ENCODE measurements at places on chromosomes 3 and 15.

GRCh38 chr3:64260431-64260830, 35.2 kb upstream of the PRICKLE2 start:
- no peak for DNase-seq

- no peak for DNase-seq
Observed at GRCh38 chr3:68667346-68667745, 265.0 kb downstream of the TAFA4 start.

DNA sequence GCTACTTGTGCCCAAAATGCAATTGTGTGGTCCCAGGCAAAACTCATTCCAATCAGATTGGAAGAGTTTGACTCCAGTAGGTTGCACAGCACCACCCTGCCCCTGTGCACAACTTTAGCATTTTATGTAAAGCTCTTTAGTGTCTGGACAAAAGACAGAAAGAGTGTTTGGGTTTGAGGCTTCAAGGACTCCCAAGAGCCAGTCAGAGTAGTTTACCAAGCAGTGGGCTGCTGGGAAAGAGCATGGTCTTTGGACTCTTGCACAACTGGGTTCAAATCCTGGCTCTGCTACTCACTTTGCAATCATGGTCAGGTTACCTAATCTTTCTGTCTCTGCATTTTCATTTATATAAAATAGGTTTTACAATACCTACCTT, 75.8 kb upstream of the UMPS start:
- DNase-seq = no peak

GRCh38 chr3:131232711-131233267, 148.8 kb upstream of the NUDT16 start:
- DNase-seq = no peak

DNA sequence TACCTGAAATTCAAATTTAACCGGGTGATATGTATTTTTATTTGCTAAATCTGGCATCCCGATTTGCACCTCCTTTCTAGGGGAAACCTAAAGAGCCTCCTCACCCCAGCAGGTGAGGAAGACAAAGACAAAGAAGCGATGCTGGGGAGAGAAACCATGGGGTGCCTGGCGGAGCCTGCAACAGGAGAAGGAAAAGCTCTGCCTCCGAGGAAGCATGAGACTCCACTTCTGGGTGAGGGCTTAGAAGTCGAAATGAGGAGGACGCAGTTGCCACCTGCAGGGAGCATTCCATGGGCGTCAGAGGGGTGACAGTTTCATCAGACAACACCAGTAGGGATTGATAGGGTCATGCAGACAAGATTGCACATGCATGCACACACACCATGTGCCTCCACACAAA, 30.5 kb upstream of the LYZL4 start:
- DNase-seq = no peak

DNA sequence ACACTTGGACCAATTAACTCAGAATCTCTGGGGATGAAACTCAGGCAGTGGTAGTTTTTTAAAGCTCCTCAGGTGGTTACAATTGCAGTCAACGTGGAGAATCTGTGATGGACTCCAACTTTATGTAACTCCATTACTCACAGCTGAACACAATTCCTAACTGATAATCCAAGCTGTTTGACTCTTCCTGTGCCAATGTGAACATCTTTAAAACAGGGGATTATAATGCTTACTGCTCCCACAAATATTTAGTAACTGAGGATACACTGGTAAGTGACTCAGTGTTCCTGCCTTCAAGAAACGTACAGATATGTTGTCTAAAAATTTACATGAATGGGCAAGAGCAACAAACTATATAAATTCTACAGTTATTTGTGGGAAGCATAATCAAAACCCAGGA, 85.6 kb downstream of the OSBPL10 start:
- no peak for DNase-seq

DNA sequence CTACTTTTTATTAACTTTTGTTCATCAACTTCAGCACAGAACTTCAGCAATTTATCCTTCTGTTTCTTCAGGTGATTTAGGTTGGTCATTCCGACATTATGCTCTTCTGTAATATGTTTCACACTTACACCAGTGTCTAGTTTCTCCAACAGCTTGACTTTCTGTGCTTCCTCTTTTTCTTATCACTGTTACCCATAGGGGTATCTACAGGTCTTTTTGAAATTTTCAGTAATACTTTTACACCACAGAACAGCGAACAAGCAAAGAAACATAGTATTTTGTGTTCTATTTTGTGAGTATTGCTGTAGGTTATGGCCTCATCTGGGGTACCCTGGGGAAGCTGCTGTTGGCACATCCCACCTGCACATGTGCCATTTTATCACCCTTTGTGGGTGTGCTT, 260.7 kb downstream of the NSUN3 start:
- no peak for DNase-seq

DNA sequence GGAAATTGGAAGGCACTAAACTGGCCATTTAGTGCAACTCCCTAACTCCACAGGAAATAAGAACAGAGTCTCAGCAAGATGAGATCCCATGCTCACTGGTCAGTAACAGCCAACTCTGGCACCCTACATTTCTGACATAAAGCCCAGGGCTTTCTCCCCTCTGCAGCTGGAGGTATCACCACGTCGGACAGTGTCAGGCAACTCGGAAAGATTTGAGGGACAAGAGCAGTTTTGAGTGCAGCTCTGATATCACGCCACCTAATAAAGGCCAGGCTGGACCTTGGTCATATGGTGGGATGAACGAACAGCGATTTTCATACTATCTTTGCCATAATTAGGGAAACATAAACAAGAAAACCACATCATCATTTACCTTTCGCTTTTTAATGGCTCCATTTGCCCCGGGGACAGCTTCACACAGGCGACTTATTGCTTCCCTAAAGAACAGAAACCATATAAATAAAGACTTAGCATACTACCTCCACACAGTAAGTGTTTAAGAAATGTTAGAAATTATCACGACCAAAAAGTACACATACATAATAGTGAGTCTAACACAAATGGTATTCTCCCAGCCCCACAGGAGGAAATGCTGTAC, 12.5 kb downstream of the EID1 start:
- no peak for DNase-seq

- no peak for DNase-seq
Observed at GRCh38 chr15:44882499-44882968, 74.0 kb upstream of the TERB2 start.

DNA sequence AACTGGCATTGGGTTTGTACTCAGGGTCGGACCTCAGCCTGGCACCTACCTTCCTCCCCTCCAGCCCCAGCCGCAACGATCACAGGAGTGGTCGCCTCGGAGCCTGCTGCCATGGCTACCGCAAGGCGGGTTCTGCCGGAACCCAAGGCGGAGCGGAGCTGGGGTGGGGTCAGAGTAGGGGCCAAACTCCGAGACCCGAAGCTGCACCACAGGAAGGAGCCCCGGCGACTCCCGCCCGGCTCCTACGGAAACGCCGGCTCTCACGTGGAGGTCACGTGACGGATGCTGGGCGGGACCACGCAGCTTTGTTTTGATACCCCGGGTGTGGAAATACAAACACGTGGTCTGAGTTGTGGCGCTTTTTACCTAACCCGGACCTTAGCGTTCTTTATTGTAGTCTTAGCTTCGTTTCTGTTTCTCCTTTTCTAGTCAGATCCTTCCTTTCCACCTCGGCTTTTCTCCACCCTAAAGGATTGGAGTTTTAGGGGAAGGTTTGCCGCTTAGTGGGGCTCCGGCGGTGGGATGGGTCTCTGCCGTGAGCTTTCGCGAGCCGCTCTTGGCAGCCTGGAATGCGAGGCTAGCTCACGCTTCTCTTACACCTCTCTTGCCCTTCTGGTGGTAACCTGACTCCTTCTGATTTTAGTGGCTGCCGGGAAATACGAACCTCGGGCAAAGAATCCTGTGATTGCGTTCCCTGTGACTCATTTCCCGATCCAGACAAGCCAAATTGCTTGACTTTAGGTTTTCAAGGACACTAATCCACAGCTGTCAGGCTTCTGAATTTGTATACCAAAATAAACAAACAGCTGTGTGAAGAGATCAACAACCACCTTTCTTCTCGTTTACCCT, at the start of gene HSPBAP1:
TSS of gene HSPBAP1 (minus strand) at position 264 of the 849 bp plus-strand sequence. CDS start at position 113, 151 bp downstream.
- peak; percentile 87 for DNase-seq

DNA sequence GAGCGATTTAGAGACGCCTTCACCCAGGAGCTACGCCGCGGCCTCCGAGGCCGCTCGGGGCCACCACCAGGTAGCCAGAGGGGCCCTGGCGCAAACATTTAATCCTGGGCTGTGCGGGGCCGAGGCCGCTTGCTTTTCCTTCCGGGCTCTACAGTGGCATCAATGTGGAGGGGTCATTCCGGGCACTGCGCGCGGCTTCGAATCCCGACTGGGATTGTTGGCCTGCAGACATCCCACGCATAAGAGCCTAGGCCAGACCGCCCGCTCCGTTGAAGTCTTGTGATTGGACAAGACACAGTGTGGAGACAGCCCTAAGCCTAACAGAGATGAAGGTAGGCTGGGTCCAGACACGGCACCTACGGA, 568 bp upstream of the NCBP2 start:
- DNase-seq = no peak
